Activated CD4-positive, alpha-beta T cell treated with anti-CD3 and anti-CD28 coated beads for 4 hours (primary cell): ENCODE measurements at places on chromosomes 3 and 15.

DNA sequence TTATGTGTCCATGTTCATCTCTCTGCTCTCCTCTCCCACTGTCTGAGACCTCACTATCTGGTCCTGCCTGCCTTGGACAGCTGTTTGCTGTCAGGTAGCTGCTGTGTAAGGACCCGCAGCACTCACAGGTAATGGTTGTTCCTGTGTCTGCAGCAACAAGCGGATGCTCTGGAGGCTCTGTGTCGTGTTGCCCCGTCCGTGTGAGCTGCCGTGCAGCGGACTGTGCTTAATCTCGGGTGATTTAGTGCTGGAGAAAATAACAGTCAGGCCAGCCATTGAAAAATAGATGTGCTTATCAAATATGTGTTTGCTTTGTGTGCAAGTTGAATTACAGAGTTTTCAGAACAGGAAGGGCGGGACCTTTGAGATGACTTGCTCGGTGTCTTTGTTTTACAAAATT is 121.4 kb downstream of the GABRG3 start:
- no peak for DNase-seq

DNA sequence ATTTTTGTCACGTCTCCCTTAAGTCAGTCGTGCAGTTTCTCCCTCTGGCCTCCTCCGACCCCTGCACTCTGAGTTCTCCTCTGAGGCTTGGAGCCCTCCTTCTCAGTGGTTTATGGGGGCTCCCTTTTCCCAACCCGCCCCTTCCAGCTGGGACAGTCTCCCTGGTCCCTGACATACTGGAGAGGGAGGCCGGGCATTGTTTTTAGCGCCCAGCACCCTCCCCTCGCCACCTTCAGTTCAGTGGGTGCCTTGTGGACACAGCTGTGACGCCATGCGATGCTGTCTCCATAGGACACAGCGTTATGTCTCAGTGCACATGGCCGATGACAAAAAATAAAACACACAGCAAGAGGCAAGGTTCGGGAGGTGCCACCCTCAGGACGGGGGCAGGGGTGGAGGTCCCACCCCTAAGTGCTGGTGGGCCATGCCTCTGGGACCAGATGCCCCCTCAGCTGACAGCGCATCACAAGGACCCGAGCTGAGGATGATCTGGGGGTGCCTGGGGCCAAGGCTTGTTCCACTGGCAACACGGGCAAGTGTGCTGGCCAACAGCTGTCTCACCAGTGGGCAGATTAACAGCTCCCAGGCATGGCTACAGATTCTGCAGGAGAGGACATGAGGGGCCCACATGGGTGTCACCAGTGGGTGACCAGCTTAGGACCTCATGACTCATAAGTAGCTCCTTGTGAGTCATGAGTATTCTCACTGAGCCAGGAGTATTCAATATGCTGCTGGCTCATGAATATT is 81.6 kb downstream of the PLXNA1 start:
- no peak for DNase-seq

GRCh38 chr3:152269831-152270734 is 1.4 kb downstream of the MBNL1 start:
- DNase-seq, result peak; percentile 35

DNA sequence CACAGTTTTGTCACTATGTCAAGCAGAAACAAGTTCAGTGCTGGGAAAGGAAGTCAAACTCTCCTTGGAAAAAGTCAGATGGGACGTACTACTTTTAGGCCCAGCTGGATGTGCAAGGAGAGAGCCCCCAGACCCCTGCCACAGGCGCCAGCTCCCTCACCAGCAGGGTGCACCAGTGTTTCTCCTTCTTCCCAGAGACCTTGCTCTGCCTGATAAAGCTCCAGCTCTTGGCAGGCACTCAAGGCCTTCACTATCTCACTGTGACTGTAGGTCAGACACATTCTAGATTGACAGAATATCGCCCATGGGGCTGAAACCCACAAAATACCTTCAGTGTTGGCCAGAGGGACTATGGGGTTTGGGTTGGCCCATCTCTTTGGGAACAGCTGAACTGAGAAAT is 54.8 kb upstream of the CHRNB4 start:
- DNase-seq, result no peak

DNA sequence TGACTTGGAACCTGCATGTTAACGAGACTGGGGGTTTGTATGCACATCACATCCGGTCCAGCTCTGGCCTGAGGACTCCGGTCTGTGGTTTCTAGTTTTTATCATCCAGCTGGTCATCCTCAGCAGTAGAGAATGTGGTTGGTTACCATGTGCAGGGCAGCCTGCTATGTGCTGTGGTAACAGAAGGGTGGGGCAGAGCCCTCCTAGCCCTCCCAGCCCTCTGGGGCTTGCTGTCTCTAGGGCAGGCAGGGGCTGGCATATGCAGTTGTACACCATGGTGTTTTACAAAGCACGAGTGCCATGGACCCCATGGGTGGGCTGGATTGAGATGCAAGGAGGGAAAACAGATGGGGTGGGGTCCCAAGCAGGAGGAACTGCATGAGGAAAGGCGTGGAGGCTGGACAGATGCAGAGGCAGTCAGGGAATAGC is 70.2 kb downstream of the APBA2 start:
- no peak for DNase-seq
